ENCODE measurements at places on chromosomes 7 and 10.

DNA sequence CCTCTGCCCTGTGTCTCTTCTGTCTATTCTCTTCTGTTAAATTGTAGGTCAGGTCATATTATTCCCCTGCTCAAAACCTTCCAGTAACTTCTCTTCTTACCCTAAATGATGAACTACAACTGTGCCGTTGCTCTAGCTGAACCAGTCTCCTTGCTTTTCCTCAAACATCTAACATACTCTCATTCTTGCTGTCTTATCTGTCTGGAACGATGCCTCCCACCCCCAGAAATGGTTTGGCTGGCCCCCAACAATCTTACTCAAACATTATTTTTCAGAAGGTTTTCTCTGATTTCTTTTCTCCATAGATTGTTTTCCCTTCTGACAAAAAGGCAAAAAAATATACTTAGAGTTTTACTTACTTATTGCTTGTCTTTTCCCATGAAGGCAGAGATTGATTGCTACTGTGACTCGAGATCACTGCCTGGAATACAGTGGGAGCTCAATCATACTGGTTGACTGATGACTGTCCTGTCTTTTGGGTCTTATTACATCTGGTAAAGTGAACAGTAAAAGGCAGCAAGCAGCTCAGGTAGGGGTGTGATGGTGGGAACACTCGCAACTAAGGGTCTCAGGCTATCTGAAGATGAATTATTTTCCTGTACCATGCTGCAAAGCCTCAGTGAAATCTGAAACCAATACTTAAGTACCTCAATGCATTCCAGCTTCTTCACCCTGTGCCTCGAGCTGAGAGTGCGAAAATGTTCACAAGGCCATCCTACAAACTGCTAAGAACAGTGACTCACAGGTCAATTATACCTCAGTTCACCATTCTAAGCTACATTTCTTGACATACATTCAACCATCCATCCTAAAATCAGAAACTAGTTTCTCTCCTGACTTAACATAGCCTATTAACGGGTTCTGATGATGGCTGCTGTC, 67.6 kb downstream of the DNMBP start:
- DNase-seq = no peak

DNA sequence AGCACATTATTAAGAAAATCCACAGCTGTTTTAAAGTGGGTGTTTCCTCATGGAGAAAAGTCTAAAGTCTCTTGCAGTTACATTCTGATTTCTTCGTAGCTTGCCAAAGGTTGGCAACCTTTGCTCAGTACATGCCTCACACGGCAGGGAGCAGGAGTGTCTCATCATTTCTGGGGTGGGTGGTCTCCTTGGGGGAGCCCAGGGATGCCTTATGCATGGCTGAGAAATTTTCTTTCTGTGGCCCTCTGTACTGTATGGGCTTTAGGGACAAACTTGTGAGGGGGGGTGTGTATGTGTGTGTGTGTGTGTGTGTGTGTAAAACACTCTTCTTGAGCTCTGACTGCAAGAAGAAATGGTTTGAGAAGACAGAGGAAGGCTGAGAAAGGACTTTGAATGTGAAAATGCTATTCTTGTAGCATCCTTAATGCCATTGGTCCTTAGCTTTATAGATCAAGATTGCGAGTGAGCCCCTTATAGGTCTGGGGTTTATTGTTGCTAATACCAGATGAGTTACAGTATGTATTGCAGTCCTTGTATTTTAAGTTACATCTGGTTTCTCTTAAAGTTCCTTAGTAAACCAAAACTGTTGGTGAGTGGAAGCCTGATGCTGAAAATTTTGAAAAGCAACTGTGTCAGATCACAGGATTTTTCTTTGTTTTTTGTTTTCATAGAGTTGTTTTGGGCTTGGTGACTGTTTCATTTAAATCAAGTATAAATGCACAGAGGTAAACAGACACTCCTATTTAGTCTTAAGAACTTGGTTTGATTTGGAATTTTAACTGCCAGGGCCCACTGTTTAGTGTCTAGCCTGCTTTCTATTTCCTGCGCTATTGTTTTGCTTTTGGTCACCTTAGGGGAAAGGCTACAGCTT, 242.0 kb downstream of the BICC1 start:
- DNase-seq = no peak

DNA sequence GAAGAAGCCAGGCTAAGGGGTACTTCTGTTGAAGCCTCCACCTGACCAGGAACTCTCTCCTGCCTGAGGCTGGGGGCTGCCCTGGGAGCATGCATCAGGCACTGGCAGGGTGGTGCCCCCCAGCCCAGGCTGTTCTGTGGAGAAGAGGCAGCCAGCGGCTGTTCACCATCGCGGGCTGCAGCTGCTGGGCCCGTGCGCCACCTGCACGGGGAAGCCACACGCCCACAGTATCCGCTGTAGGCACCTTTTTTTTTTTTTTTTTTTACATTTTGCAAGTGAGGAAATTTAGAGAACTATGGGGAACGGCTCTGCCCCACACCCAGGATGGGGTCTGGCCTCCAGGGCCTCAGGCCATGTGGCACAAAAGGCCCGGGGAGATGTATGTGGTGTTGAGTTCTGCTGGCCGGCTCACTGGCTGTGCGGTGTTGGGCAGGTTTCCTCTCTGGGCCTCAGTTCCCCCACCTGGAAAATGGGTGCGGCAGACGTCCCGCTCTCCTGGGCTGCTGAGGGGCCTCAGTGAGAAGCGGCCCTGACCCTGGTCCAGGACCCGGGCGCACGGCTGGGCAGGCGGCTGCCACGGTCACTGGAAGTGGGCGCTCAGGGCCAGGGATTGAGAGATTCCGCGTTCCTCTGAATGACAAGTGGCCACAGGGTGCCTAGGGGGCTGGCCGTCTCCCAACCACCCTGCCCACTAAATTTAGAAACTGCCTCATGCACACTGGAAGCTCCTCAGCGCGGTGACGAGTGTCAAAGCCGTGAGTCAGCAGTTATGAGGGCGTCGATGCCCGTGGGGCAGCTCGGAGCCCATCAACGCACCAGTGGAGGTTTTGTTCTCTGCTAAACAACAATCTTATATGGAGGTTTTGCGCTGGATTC, 8.8 kb upstream of the INTS1 start:
- DNase-seq = no peak

DNA sequence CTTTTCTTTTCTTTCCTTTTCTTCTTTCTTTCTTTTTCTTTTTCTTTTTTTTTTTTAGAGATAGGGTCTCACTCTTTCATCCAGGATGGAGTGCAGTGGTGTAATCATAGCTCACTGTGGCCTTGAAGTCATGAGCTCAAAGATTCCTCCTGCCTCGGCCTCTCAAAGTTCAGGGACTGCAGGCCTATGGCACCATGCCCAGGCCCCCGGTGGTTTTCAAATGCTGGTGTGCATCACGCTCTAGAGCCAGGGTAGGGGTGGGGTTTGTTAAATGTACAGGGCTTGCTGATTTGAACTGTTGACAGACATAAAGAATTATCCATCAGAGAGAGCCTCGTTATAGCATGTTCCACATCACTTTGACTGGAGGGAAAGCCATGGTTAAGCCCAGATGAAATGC, 5.8 kb downstream of the MINDY4 start:
- DNase-seq = no peak

DNA sequence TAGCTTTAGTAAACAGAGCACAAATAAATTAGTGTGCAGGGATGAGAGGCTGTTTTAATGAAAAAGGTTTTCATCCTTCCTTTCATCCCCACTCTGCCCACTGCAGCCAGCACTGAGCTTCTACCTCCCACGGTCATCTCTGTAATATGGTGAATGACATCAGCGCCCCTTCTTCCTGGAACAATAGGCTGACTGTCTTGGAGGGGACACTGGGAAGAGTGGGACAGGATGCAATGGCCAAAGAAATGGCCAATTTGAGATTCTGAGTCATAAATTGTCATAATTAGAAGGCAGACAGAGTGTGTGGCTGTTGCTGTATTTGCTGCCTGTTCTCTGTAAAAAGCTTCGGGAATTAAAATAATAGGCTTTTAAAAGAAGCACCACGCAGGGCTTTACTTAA, 126.7 kb upstream of the CALN1 start:
- DNase-seq = no peak

DNA sequence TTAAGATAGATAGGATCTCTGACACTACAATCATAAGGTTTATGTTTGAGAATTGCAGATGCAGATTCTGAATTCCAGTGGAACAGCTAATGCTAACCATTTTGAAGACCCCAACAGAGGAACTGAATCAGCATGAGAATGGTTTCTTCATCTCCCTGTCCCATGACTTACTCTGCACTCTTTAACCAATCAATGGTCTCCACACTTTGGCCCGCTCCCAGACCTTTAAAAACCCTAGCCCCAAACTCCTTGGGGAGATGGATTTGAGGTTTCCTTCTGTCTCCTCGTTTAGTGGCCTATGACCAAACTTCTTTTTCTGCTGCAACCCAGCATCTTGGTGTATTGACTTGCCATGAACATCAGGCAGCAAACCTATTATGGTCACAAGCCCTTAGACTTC, 804.9 kb downstream of the LRMDA start:
- DNase-seq = no peak
